ENCODE measurements at places on chromosomes 11 and 22.

- peak; percentile 12 for DNase-seq
Measured at GRCh38 chr22:42820045-42820763, 36.9 kb downstream of the ARFGAP3 start.

- peak; percentile 58 for DNase-seq
Measured at GRCh38 chr11:9138612-9139579, 47.5 kb upstream of the SCUBE2 start.

DNA sequence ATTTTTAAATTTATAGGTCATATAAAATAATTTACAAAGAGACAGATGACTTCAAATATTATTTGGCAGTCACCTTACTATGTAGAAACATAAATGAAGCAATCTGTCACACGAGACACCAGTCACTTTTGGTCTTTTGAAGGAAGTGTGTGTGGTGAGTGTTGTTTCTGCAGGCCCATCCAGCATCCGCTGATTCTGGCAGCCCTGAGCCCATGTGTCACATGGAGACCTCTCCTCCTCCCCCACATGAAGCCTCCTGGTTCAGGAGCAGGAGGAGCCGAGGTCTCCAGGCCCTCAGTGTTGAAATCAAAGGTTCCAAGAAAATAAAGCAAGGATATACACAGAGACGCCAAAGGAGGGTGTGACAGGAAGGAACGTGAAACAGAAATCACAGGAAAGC is 60.1 kb downstream of the ARFGAP3 start:
- no peak for DNase-seq

GRCh38 chr22:30591191-30591587 is 521 bp downstream of the PES1 start:
- DNase-seq = no peak

DNA sequence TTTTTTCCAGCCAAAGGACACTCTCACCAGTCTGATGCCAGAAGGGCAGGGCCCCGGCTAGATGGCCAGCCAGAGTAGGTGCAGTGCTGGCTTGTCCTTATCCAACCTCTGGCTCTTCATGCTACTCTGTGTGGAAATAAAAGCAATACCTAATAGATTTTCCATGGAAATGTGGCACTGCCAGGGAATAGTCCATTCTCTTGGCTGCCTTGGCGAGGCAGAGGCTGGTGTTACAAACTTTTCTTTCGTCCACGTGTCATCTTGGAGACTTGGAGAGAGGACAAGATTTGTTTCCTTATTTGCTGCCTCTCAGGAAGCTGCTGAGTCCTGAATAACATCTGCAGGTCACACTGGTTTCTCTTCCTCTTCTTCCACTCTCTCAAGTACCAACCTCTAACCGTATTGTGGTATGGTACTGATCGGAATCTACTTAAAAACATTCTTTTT is 17.2 kb upstream of the C1QTNF4 start:
- no peak for DNase-seq

DNA sequence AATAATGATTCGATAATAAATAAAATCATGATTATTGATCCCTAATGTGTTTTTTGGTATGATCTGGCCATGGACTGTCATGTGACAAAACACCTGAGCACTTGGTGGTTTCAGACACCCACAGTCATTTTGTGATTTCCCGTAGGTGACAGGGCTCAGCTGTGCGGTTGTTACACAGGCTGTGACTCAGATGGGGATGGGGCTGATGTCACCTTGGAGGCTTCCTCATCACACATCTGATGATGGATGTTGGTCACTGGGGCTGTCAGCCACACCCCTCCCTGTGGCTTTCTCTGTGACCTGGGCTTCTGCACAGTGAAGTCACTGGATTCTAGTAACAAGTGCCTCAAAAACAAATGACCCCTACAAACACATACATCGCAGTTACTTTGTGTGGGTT is 995.1 kb downstream of the BRD1 start:
- peak; percentile 64 for DNase-seq

DNA sequence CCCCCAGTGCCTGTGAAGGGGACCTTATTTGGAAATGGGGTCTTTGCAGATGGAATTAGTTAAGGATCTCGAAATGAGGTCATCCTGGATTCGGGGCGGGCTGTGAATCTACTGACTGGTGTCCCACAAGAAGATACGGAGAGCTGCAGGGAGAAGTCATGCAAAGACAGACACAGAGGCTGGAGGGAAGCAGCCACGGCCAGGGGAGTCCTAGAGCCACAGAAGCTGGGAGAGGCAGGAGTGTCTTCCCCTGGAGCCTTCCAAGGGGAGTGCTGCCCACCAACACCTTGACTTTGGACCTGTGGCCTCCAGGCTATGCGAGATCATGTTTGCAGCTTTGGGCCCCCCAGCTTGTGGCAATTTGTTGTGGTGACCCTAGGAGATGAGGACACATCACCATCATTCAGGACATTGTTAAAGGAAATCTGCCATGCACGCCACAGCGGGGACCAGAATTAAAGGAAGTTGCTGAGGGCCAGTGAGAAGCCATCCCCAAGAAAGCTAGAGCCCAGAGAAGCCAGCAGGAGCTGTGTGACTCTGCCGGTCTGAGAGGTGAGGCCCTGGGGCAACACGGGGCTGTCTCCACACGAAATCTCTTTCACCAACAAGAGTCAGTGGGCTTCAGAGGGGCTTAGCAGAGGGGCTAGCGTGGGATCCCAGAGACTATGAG is 434.7 kb downstream of the BRD1 start:
- no peak for DNase-seq

- no peak for DNase-seq
Measured at GRCh38 chr11:27410272-27410671, 47.3 kb upstream of the CCDC34 start.

DNA sequence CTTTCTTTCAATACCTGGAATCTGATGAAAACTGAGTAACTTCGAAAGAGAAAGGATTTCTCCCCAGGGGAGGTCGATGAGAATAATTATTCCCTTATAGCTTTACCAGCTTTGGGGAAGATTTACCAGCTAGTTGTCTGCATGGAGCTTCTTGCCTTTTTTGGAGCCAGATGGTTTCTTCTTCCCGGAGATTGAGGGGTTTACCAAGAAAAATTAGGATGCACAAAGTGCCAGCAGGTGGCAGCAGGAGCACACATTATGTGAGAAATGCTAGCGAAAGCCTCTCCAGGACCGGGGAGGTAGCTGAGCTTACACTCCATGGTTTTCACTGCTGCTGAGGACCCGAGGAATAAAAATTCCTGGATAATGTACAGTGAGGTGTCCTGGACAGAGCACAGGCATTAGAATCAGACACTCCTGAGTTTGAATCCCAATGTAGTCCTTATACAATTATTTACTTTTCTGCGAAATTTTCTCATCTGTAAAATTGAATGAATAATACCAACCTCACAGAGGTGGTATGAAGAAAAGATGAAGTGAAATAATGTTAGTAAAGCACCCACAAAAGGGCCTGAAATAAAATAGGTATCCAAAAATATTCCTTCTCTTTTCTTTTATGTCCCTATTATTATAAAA is 46.0 kb upstream of the PARVA start:
- peak; percentile 70 for DNase-seq

DNA sequence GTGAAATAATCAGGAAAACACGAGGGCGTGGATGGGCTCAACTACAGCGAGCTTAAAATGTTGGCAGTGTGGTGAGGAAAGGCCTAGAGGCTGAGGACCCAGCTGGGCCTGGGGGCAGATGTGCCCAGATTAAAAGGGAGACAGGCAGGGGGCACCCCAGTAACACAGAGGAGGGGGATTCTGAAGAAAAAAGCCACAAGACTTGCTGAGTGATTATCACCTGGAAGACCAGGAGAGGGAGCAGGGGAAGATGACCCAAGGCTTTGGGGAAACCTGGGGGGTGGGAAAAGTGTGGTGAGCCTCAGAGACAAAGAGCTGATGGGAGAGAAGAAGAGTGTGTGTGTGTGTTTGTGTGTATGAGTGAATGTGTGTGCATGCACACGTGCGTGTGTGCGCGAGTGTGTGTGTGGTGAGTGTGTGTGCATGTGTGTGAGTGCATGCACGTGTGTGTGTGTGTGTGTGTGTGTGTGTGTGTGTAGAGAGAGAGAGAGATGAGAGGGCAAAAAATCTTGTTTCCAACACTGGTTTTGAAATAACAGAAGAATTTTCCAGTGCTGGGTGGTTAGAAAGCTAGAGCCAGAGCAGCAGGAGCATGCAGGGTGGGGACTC is 500.5 kb downstream of the BUD13 start:
- no peak for DNase-seq

GRCh38 chr11:100910808-100911207 is 218.8 kb downstream of the PGR start:
- DNase-seq = no peak

DNA sequence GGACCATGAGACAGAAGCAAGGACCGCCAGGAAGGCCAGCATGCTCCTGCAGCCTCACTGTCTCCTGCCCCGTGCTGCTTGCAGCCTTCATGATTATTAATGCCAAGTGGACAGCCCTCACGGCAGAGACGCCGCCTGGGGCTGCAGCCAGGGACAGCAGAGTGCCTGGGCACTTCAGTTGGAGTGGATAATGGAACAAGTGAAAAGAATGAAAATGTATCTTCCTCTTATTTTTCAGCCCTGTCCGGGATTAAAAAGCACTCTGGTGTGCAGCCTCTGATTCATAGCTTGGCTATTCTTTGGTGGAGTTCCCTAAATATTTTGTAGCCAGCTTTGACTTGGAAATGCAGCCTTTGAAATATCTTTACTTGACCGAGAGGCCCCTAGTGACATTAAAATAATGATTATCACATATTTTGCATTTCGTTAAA is 1404.2 kb downstream of the BRD1 start:
- DNase-seq = no peak

DNA sequence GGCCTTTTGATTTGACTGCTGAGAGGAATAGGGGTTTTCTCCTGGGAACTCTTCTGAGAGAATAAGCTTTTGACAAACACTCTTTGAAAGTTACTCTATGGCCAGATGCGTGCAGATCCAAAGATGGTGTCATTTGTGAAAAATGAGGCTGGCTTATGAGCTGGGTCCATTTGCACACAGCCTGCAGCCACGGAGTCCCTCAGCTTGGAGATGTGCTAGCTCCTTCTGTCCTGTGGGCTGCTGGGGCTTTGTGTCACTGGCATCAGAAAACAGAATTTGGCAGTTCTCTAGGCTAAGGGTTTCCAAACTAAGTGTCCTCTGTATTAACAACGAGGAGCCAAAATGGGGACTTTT is 702.4 kb downstream of the NTM start:
- no peak for DNase-seq

DNA sequence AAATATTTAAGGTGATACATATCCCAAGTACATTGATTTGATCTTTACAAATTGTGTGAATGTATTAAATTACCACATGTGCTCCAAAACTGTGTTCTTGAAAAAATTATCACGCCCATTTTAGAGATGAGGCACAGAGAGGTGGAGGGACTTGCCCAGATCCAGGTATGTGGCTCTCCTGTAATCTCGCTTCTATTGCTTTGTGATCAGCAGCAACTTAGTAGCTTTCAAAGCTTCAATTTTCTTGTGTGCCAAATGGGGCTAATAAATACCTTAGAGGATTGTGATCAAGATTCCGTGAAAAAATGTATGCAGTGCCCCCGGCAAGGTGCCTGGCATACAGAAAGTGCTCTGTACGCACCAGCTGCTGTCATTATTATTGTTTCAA is 18.0 kb downstream of the PTPRJ start:
- DNase-seq = no peak

GRCh38 chr11:1889224-1889930 is 2.3 kb downstream of the PRR33 start:
- peak; percentile 89 for DNase-seq

GRCh38 chr11:133937015-133937414 is 19.8 kb downstream of the IGSF9B start:
- no peak for DNase-seq

GRCh38 chr11:8652140-8652539 is 30.3 kb downstream of the TRIM66 start:
- no peak for DNase-seq

DNA sequence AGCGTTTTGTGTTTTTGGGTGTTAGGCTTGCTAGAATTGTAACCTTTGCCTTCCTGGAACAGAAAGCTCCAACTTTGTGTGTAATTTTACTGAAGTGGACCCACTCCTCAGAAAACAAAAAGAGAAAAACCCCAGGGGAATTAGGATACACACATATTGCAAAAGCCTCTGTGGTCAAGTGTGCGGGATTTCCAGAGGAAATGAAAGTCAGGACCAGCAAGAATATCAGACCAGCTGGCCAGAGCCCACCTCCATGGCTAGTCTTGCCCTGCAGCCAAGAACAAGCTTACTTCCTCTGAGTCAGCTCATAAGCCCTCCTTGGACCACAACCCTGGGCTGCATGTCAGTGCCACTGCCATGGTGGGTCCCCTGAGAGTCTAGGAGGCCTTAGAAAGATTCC is 37.0 kb upstream of the FTH1 start:
- DNase-seq = peak; percentile 3

GRCh38 chr11:120914601-120915000 is 109.3 kb upstream of the TBCEL start:
- DNase-seq = no peak

- no peak for DNase-seq
Measured at GRCh38 chr11:130202009-130202817, 42.6 kb downstream of the ST14 start.

- DNase-seq = no peak
Measured at GRCh38 chr22:27205492-27206373, 548.3 kb downstream of the MIAT start.

DNA sequence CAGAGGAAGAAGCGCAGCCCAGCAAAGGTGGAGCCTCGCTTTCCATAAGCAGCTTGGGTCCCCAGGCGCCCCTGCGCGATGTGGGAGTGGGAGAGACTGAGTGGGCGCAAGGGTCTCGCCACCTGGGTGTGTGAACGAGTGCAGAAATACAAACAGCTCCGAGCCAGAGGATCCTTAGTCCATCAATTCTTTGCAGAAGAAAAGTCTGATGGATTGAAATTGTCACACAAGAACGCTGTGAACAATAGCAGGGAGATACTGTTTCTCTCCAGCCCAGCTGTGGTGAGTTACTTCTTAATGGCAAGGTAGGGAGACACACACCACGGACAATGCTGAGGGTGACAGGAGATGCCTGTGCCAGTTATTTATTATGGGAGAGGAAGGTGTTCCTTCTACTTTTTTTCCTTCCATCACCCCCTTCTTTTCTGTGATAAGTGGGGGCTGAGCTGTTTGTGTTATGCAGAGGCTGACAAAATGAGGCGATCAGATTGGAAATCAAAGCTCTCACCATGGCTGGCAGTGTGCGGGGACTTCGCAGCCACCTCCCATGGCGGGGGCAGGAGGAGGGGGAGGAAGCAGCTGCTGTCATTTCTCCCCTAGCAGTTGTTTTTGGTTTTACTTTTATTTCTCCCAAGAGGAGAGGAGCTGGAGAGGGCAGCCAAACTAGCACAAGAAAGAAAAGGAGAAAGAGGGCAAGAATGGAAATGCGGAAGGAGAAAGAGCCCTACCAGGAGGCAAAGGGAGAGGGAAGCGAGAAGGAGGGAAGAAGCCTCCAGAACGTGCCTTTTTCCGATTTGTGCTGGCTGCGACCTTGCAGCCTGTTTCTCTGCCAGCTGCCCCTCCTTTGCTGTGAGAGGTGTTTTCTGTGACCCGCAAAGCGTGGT is 755.8 kb downstream of the NTM start:
- no peak for DNase-seq

GRCh38 chr11:17396598-17397310 is 8.3 kb upstream of the KCNJ11 start:
- no peak for DNase-seq

- DNase-seq = peak; percentile 56
Measured at GRCh38 chr11:119284344-119285157, 32.4 kb downstream of the MCAM start.

- no peak for DNase-seq
Measured at GRCh38 chr11:13667795-13668101, 720 bp upstream of the FAR1 start.

GRCh38 chr11:2811206-2812091 is 74.1 kb downstream of the CDKN1C start:
- no peak for DNase-seq
